D341Med (cell line): ENCODE measurements at places on chromosomes 4 and X.

DNA sequence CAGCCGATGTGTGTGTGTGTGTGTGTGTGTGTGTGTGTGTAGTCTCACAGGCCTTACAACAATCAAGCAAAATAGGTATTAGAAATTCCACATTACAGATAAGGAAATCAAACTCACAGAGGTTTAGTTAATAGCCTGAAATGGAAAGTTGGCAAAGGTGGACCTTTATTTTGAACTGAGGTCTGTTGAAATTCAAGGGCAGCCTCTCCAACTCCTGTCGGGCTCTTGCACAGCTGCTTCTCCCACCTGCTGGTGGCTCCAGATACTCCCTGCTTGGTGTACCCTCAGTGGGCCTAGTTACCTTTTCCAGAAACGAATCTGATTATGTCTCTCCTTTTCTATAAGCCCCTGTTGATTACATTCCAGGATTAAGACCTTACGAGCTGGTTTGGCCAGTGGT, 195.9 kb downstream of the MGST2 start:
- peak; percentile 59 for DNase-seq

GRCh38 chrX:154091678-154092077, 5.8 kb downstream of the MECP2 start:
- DNase-seq = no peak

DNA sequence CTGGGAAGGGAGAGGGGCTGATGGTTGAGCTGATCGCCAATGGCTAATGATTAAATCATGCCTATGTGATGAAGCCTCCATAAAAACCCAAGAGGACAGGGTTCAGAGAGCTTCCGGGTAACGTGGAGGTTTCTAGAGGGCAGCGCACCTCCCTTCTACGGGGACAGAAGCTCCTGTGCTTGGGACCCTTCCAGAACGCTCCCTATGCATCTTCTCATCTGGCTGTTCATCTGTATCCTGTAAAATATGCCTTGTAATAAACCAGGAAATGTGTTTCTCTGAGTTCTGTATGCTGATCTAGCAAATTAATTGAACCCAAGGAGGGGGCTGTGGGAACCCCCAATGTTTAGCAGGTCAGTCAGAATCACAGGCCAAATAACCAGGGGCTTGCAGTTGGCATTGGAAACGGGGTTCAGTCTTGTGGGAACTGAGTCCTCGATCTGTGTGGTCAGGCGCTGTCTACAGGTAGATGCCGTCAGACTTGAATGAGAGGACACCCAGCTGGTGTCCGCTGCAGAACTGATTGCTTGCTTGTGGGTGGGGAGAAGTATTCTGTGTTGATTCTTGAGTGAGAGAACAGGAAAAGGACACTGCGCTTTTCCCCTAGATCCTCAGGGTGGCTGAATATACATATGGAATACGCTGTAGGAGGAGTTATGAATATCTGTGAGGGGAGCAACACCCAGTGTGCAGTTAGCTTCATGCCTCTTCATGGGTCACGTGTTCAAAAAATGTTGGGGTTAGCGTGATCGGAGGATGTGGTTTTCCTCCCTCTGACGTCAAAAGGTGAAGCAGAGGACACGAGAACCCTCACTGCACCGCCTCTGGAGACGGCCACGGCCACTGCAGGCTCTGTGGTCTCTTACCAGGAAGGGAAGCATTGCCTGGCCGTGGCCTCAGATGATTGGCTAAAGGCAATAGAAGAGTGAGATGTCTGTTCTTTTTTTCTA, 29.2 kb downstream of the HTT-AS start:
- DNase-seq = no peak

DNA sequence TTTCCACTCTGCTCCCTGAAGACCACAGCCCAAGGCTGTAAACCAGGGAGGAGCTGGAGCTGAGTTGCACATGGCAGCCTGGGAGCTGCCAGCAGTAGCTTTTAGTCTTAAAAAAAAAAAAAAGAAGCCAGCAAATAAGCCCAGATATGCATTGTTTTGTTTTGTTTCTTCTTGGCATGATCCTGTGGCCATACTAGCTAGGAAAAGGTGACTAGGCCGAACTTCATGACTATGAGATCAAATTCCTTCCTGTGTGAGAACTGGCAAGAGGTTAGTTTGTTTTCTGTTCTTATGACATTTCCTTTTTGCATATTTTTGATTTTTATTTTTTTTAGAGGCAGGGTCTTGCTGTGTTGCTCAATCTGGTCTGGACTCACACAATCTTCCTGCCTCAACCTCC, 323.3 kb downstream of the DCTD start:
- peak; percentile 33 for DNase-seq

GRCh38 chr4:113935190-113935589, 44.3 kb downstream of the ARSJ start:
- no peak for DNase-seq

- no peak for DNase-seq
Observed at GRCh38 chr4:52648836-52649235, 10.3 kb downstream of the USP46 start.

- DNase-seq = no peak
Observed at GRCh38 chr4:161991811-161992210, 172.0 kb downstream of the FSTL5 start.

- no peak for DNase-seq
Observed at GRCh38 chr4:72744103-72744725, 175.2 kb upstream of the ADAMTS3 start.

DNA sequence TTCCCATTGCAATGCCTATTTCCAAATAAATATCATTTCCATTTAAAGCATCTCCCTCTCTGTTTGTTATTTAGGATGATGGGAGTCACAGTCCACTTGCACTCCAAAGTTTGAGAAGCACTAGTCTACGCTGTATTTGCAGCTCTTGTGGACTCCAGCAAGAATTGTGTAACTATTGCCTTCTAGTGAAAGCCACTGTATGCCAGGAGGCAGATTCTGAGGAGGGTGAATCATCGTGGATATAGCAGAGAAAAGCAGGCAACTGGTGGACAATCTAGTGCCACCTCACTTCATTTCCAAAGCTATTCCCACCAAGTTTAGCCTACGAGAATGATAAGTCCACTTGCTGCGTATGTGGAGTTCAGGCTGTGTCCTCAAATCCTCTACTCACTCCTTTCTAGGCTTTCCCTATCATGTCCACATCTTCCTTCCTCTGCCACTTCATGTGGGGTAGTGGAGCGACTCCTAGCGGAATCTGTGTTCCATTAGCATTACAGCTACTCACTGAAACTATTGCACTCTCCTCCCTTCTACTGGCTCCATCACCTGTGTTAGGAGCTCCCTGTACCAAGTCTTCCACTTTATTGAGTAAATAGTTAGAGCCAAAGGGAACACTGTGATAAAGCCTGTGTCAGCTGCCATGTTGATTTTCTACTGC, 501.8 kb upstream of the GALNT7 start:
- no peak for DNase-seq

DNA sequence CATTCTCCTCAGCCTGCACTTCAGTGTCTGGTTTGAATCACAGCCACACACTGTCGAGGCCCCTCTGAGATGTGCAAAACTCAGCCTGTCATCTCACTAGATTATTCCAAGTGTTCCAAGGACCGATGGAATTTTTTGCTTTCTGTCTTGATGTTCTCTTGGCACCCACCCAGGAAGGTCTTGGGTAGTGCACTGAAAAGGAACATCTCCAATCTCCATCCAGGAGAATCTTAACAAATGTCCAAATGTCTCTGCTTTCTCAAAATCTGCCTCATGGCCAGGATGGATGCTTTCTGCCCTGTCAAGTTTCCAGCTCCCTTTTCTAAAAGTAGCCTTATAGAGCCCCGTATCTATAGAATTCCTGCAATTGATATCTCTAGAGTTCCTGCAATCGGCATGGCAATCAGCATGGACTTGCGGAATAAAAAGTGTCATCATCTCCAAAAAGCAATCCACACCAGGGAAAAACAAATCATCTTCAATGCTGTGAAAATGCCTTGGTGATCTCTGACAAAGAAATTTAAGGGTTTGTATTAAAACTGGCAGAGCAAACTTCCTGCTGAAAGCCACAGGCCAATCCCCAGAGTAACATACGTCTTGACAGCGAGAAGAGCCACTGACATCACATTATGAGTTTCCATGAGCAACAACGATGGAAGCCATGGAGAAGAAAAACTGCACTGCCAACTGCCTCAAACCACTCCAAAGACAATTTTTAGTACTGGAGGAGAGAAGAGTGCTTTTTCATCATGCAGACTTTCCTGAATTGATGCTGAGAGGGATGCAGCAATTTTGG, 215.3 kb upstream of the FAM9B start:
- DNase-seq = no peak

DNA sequence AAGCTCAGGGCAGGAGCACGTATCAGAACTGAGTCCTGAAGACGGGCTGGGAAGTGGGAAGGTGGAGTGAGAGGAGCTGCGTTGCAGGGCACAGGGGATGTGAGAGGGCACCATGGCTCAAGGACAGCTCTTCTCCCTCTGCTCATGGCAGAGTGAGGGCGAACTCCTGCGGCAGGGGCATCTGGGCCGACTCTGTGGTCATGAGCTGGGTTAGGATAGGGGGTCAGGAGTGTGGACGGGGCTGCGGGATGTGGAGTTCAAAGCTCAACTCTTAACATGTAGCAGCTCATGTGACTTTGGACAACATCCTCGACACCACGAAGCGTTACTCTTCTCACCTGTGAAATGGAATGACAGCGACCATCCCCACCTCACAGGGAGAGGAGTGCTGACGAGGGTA, 19.4 kb upstream of the SORCS2 start:
- no peak for DNase-seq

DNA sequence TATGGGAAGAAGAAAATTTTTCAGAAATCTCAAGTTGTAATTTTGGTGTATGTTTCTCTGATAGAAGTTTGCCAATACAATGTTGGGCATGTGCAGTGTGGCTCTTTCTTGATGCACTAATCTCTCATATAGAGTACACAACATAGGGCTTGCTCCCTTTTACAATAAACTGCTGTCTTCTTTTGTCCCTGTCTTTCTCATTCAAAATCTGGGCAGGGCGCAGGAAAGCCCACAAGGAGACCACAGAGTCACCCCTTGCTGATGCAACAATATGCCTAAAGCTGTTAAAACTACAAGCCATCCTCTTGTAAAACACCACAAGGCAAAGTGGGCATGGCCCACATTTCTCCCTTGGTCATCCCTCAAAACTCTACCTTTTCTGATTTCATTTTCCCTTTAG, 63.4 kb upstream of the TBC1D9 start:
- no peak for DNase-seq

GRCh38 chrX:110218591-110218990, 99.3 kb downstream of the AMMECR1 start:
- no peak for DNase-seq

- DNase-seq = no peak
Observed at GRCh38 chrX:155682834-155683233, 70.1 kb upstream of the TMLHE start.

GRCh38 chr4:17567271-17567670, 9.7 kb upstream of the LAP3 start:
- no peak for DNase-seq

- no peak for DNase-seq
Observed at GRCh38 chr4:17385403-17385802, 126.5 kb downstream of the QDPR start.

DNA sequence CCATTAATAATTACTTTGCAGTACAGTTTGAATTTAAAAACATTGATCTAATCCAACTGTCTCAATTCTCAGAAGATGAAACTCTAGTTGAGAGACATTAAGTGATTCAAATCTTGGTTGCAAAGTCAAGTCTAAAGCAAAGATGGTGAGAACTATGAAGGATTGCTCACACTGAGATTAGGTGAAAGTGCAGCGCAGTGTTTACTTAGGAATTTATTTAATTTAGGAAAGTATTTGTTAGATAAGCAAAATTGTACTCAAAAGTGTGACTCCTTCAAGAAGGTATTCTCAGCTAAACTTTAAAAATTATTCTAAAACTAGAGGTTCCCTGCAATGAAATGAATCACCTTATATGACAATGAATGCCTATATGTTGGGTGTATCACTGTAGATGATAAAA, 454.9 kb downstream of the PDGFC start:
- DNase-seq = no peak

DNA sequence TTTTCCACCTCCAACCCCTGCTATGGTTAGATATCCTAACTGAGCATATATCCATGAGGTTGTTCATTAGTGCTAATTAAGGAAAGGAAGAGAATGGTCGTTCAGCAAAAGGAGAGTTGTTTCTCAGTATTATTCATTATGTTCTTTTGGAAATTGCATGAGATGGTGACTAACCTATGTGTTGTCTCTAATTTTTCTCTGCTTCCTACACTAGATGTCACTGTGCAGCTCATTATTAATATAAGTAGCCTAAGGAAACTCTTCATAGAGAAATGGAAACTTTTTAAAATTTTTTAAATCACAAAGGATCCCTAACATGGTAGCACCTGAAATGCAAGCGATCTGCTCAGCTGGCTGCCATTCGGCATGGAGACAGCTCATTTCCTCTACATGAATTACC, 67.7 kb upstream of the FAM9A start:
- DNase-seq = no peak

- DNase-seq = no peak
Observed at GRCh38 chr4:41819621-41820020, 71.1 kb upstream of the PHOX2B start.

- peak; percentile 65 for DNase-seq
Observed at GRCh38 chr4:1556541-1557220, 127.4 kb downstream of the FAM53A start.

- no peak for DNase-seq
Observed at GRCh38 chrX:142186103-142186502, 19.0 kb downstream of the MAGEC2 start.

DNA sequence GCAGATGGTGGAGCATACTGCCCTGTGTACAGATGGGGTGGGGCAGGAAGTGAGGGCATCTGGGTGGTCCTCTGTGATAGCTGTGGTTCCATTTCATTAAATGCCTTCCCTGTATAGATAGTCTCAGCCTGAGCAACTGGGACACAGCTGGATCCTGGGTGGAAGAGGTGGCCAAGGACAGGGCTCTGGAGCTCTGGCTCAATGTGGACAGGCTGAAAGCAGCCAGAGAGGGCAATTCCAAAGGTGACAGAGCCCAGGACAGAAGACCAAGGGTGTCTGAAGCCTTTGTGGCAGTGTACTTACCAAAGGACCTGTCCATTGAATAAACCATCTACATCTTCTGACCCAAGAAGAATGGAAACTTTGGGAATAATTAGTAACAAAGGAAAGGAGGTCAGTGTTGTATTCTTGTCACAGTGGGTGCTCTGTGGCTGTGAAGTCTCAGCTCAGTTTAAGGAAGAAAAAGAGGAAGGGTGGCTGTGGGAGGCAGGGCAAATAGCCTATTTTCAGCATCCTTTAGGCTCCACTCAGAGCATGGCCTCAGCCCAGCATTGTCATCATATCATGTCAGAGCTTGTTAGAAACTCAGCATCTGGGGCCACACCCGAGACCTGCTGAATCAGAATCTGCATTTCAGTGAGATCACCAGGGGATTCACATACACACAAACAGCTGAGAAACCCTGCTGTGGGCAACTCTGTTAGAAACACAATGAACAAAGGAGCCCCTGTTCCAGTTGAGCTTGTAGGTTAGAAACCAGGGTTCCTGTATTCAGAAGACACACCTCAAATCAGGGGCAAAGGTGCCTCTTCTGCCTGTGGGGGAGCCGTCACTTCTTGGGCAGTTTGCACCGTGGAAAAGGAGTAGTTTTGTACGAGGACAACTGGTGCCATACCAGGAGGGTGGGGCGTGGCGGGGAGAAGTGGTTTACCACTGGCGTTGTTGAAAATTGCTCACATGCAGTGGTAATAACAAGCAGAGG, 168.6 kb downstream of the PTTG2 start:
- no peak for DNase-seq
